ENCODE measurements at places on chromosomes 7 and 10.

DNA sequence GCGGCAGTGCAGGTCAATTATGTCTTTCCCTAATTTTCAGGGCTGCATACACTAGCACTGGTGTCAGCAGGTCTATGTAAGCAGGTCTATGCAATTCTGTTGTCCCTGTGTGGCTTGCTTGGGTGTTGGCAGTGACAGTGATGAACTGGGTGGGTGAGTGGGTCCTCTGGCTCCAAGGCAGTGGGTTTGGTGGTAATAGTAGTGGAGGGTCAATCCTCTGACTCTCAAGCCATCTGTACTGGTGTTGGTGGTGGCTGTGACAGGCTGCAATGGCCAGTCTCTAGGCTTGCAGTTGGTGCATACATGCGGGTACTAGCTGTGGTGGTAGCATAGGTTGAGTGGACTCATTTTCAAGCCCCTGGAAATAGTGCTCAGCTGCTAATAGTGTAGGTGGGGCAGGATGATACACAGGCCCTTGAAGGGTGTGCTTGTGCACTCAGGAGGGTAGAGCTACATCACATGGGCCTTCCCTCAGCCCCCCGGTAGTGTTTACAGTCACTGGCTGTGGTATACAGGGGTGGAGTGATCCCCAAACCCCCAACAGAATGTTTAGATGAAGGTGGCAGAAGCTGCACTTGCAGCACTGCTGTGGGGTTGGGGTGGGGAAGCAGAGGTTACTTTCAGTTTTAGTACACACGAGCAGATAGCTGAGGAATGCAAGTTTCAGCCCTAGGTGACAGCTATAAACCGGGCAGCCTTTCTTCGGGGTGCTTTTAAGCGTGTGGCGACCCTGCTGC lies 331.3 kb downstream of the PCDH15 start:
- DNase-seq = no peak

DNA sequence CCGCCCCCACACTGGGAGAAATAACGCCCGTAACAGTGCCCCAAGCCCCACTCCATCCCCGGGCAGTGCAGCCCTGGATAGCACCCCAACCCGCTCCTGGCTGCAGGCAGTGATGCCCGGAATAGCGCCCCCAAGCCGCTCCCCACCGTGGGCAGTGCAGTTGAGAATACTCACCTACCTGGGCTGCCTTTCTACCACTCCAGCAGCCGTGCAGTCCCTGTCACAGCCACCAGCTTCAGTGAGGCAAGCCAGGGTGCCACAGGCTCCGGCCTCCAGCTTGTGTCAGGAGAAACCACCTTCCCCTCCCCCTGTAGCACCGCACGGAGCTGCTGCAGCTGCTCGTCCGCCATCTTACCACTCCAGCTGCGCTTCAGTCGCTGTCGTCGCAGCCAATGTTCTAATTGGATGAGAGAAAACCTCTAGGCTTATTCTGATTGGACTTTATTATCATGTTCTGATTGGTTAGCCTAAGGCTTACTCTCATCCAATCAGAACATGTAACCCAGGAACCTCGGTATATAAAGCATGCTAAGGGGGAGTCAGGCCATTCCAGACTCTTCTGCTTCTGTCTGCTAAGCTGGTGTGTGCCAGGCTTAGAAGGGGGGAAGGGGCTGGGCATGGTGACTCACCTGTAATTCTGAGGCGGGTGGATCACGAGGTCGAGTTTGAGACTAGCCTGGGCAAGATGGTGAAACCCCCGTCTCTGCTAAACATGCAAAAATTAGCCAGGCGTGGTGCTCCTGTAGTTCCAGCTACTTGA lies 53.2 kb upstream of the ZNF33B start:
- DNase-seq = no peak

DNA sequence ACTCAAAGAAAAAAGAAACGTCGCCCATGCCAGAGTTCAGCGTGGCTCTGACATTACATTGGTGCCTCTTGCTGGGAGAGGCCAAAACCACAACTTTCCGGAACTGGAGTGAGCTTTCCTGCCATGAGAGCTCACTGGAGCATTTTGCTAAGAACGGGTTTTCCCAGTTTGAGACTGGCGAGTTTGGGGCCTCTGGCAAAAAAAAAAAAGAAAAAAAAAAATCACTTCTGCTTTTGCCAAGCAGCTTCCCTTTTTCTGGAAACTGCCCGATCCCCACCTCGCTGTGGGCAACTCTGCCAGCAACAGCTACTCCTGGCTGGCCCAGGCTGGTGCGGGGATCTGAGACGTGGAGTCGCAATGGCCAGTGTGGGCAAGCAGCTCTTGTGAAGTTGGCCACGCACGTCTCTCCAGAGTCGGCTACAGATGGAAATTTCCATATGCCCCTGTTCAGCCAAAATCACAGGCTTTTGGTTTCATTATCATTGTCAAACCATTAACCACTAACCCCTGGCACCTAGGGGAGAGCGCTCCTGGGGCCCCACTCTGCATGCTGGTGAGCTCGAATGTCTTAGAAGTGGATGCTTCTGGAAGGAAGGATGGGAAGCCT lies 25.7 kb downstream of the PRKAG2 start:
- DNase-seq = peak; percentile 59

- peak; percentile 11 for DNase-seq
Observed at GRCh38 chr7:153389261-153389660, 629.7 kb downstream of the ACTR3B start.

DNA sequence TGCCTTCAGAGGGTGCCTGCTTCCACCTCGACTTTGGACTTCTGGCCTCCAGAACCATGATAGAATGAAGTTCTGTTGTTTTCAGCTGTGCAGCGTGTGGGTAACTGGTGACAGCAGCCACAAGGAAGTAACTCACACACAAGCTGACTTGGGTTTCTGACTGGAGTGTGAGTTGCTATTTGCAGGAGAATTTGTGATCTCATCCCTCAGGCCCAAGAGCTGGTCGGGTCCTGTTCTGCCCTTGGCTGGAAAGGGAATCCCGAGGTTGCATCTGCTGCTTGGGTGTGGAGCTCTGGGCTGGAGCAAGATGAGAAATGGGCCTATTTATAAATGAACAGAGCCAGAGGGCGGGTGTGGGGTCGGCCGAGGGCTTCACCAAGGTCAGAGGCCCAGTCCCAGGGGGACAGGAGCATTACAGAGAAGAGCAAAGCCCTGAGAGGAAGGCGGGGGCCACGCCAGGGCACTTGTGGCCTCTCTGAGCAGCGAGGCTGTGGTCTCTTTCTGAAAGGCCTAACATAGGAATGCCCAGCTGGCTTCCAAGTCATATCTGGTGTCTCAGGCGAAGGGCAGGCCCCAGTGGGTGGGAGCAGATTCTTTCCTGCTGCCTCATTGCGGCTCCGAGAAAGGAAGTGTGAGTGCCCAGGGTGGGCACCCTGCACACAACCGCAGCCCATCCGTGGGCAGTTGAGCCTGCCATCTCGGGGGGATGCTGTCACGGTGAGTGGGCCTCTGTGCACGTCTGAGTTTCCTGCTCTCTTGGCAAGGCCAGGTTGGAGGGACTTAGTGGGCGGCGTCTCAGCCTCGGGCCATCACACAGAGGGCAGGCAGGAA lies 26.5 kb upstream of the C10orf71 start:
- DNase-seq = peak; percentile 30

DNA sequence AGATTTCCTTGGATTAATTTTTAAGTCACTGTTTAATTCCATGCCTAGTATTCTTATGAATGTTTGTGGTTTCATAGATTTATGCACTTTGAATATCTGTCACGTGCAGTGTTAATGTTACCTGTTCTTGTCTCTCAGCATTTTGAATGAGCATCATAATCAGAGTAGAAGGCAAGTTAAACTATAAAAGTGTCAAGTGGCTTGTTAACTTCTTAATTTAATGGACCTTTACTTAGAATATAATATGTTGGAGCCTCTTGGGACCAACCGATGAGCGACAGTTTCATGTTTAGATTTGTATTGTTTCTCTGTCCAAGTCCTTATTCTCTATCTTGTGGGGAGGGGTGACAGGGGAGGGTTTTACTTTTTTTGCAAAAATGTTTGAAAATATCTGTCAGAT lies 50.6 kb upstream of the MTURN start:
- DNase-seq = no peak

- no peak for DNase-seq
Observed at GRCh38 chr7:85274454-85274853, 87.6 kb upstream of the SEMA3D start.

- DNase-seq = no peak
Observed at GRCh38 chr7:16609842-16610450, 35.6 kb downstream of the ANKMY2 start.

DNA sequence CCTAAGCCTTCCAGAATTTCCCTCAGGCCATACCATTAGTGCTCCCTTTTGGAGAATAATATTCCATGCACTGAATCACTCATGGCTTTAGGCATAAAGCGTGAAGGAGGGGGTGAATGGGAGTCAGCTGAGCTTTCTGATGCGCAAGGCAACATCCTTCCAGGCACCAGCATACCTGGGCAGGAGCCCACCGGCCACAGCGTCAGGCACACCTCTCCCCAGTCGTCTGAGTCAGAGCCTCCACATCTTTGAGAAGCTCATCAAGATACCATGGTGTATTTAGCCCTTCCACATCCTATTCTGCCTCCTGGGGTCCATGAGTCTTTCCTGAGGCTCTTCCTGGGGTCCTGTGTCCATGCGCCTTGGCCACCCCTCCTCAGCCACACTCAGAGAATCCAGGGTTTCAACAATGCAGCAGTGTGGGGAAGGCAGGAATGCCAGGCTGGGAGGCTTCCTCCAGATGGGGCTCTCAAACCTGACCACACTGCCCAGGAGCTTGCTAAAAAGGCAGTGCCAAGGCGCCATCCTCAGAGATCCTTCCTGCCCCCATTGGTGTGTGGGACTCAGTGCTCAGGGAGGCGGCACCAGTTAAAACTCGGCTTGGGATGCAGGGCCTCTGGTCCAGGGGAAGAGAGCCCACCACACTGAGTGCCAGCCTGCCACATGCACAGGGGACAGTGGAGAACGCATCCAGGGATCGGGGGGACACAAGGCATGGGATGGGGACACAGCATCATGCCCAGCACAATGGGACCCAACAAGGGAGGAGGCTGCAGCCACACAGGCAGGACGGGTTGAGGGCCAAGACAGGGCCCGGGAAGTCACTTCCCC lies 31.6 kb downstream of the RASGEF1A start:
- no peak for DNase-seq

GRCh38 chr10:90111671-90112070 lies 410.3 kb downstream of the KIF20B start:
- DNase-seq = no peak
